ENCODE measurements at places on chromosomes 3 and 15. TPM values are rescaled to one million over a fixed set of nuclear protein-coding genes. Genes with fewer than 3 reads are reported as not detected.

GPR87 gene
- not detected for total RNA-seq

STRIT1 gene
- total RNA-seq = not detected

NR2E3 gene
- not detected for total RNA-seq

GHSR gene
- not detected for total RNA-seq

TEX9 gene
- 5.4 TPM for total RNA-seq

LRRC34 gene
- total RNA-seq = 5.1 TPM

GPR176 gene
- 18.6 TPM for total RNA-seq

ROPN1 gene
- total RNA-seq = not detected

CIDEC gene
- total RNA-seq = 72.4 TPM

APOD gene
- total RNA-seq = 7,779 TPM

CD276 gene
- total RNA-seq = 83.7 TPM

IGSF11 gene
- 17.7 TPM for total RNA-seq

IQCH gene
- total RNA-seq = 3.0 TPM

NR1I2 gene
- total RNA-seq = 0.39 TPM

ESYT3 gene
- 7.9 TPM for total RNA-seq

CPNE9 gene
- not detected for total RNA-seq

SAMD7 gene
- total RNA-seq = not detected

GREM1 gene
- 0.30 TPM for total RNA-seq

FANCD2OS gene
- total RNA-seq = not detected

UPK1B gene
- not detected for total RNA-seq

CA12 gene
- total RNA-seq = 0.42 TPM

MYO5C gene
- 9.8 TPM for total RNA-seq

KBTBD13 gene
- total RNA-seq = not detected

ACTC1 gene
- not detected for total RNA-seq

XXYLT1 gene
- 14.7 TPM for total RNA-seq

JMJD7 gene
- total RNA-seq = 16.8 TPM

ENTPD3 gene
- total RNA-seq = 0.42 TPM

TRIM59 gene
- 0.42 TPM for total RNA-seq

MEX3B gene
- 1.9 TPM for total RNA-seq

AMIGO3 gene
- total RNA-seq = 4.2 TPM

GOLGA8M gene
- total RNA-seq = 5.0 TPM

PIERCE2 gene
- total RNA-seq = 1.8 TPM

THPO gene
- 0.20 TPM for total RNA-seq

GOLGA8Q gene
- total RNA-seq = 7.4 TPM

CPNE4 gene
- not detected for total RNA-seq

GOLGA8T gene
- total RNA-seq = not detected

BCHE gene
- 1.3 TPM for total RNA-seq

RBP2 gene
- total RNA-seq = not detected

GPR15 gene
- not detected for total RNA-seq

ITIH4 gene
- 12.6 TPM for total RNA-seq

CLSTN2 gene
- total RNA-seq = 19.8 TPM

KLF15 gene
- 182 TPM for total RNA-seq

ATP11B gene
- total RNA-seq = 108 TPM

IL12A gene
- total RNA-seq = not detected

CFAP20DC gene
- 1.3 TPM for total RNA-seq

KIF7 gene
- total RNA-seq = 41.1 TPM

ZBTB11 gene
- total RNA-seq = 20.5 TPM

IL5RA gene
- not detected for total RNA-seq

PRSS50 gene
- 0.42 TPM for total RNA-seq

ANKRD63 gene
- not detected for total RNA-seq

All from tibial nerve (tissue), 4 donors.